Testis (tissue), 5 donors: ENCODE measurements at places on chromosomes 11 and 22. TPM values are rescaled to one million over a fixed set of nuclear protein-coding genes. Genes with fewer than 3 reads are reported as not detected.

The SERPINH1 gene
- 92.2 TPM for polyA plus RNA-seq

The SYT12 gene
- 3.7 TPM for polyA plus RNA-seq

The OR10V1 gene
- polyA plus RNA-seq: not detected

The STARD10 gene
- polyA plus RNA-seq: 379 TPM

The OR10A4 gene
- not detected for polyA plus RNA-seq

The HSPB2 gene
- 6.0 TPM for polyA plus RNA-seq

The OR51B5 gene
- polyA plus RNA-seq: 0.78 TPM

The ARHGEF17 gene
- polyA plus RNA-seq: 29.4 TPM

The TYR gene
- polyA plus RNA-seq: 0.24 TPM

The SLC17A6 gene
- polyA plus RNA-seq: 0.08 TPM

The TBX10 gene
- not detected for polyA plus RNA-seq

The UPB1 gene
- polyA plus RNA-seq: 6.7 TPM

The RTN3 gene
- 103 TPM for polyA plus RNA-seq

The TEAD1 gene
- polyA plus RNA-seq: 24.6 TPM

The RASL10A gene
- polyA plus RNA-seq: 2.2 TPM

The C11orf65 gene
- 69.7 TPM for polyA plus RNA-seq

The RAPSN gene
- 0.65 TPM for polyA plus RNA-seq

The BACE1 gene
- 50.4 TPM for polyA plus RNA-seq

The APOA5 gene
- polyA plus RNA-seq: not detected

The FAM83F gene
- polyA plus RNA-seq: 57.7 TPM

The SC5D gene
- polyA plus RNA-seq: 34.6 TPM

The HEPN1 gene
- not detected for polyA plus RNA-seq
